ENCODE measurements at places on chromosomes 4 and X.

GRCh38 chr4:138696058-138696457 is 319.5 kb upstream of the NOCT start:
- H3K27ac ChIP-seq: no peak overlapping the region
- no peak overlapping the region for H3K4me3 ChIP-seq
- H3K27me3 ChIP-seq: no peaks in the 10 kb centered on the region

DNA sequence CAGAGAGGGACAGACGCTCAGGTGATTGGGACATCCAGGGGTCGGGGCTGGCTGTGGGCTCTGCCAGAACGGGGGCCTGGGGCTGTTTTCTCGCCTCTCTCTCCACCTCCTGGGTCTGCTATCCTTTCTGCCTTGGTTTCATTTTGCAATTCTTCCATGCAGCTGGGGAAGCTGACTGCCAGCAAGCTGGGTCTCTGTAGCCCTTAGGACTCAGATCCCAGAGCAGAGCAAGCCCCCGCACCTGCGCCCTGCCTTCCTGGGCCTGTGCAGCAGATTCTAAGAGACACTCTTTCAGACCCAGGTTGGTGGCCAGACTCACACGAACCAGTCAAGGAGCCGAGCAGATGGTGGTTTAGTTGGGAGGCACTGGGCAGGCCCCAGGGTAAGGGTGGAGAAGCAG is 59.1 kb upstream of the GRPEL1 start:
- no peak overlapping the region for H3K4me3 ChIP-seq
- H3K36me3 ChIP-seq: no peaks in the 10 kb centered on the region
- H3K27me3 ChIP-seq: peaks cover 82% of the 10 kb centered on the region
- DNase-seq: no peak
- no peak overlapping the region for H3K27ac ChIP-seq

DNA sequence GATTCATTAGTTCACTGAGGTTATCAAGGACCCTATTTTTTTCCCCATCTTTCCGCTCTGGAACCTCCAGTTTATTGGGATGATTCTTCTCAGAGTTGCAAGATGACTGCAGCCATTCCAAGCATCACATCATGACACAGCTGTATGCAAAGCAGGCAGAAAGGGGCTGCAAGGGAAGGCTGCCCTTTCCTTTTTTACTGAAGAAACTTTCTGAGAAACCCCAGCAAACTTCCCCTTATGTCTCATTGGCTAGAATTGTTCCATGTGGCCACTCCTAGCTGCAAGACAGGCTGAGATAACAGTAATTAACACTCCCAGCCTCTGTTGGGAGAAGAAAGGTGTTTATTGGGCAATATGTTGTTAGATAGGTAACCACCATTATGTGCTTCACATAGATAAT is 102.6 kb downstream of the SATL1 start:
- no peaks in the 10 kb centered on the region for H3K36me3 ChIP-seq
- no peak for DNase-seq
- H3K27me3 ChIP-seq: no peaks in the 10 kb centered on the region
- H3K4me1 ChIP-seq: no peaks in the 10 kb centered on the region
- H3K27ac ChIP-seq: no peak overlapping the region

- H3K36me3 ChIP-seq: no peaks in the 10 kb centered on the region
- no peak overlapping the region for H3K4me3 ChIP-seq
- DNase-seq: no peak
- H3K27me3 ChIP-seq: no peaks in the 10 kb centered on the region
- H3K4me1 ChIP-seq: no peaks in the 10 kb centered on the region
These were observed 17.4 kb upstream of the USP46 start for GRCh38 chr4:52676536-52676935.

DNA sequence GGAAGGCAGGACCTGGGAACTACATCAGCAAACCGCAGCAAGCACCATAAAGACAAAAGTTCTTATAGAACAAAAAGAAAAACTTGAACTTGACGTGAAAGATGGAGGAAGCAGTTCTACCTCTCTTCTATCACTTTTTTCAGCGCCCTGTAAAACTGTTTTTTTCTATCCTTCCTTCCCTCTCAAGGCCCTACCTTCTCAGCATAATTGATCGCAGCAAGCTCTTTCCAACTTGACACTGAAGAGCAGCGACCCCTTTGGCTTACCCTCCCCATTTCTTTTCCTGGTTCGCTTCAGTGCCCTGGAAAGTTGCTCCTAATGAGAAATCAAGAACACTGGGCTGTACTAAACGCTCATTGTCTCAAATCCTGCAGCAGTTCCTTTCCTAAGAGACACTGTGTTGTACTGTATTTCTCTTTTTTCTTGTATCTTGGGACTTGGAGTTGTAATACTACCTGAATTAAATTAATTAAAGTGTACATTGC is 150.6 kb upstream of the SLC4A4 start:
- DNase-seq: no peak
- no peaks in the 10 kb centered on the region for H3K4me1 ChIP-seq
- no peak overlapping the region for H3K27ac ChIP-seq
- H3K4me3 ChIP-seq: peak overlapping the region; percentile 67

GRCh38 chrX:92351511-92351910 is 572.3 kb downstream of the PCDH11X start:
- H3K27ac ChIP-seq: no peak overlapping the region
- H3K27me3 ChIP-seq: no peaks in the 10 kb centered on the region
- no peaks in the 10 kb centered on the region for H3K4me1 ChIP-seq
- no peak overlapping the region for H3K4me3 ChIP-seq
- no peak for DNase-seq

GRCh38 chrX:153782313-153782712 is 1.5 kb downstream of the SRPK3 start:
- DNase-seq: no peak
- H3K4me3 ChIP-seq: no peak overlapping the region
- H3K4me1 ChIP-seq: no peaks in the 10 kb centered on the region
- no peaks in the 10 kb centered on the region for H3K36me3 ChIP-seq
- H3K27me3 ChIP-seq: peaks cover 3% of the 10 kb centered on the region

- no peaks in the 10 kb centered on the region for H3K27me3 ChIP-seq
- H3K36me3 ChIP-seq: no peaks in the 10 kb centered on the region
- H3K4me3 ChIP-seq: no peak overlapping the region
- H3K27ac ChIP-seq: no peak overlapping the region
- DNase-seq: no peak
These were observed 62.4 kb downstream of the SYNPO2 start for GRCh38 chr4:118950929-118951570.

GRCh38 chr4:6892190-6892908 is 17.3 kb upstream of the TBC1D14 start:
- H3K27ac ChIP-seq: no peak overlapping the region
- no peak overlapping the region for H3K4me3 ChIP-seq

DNA sequence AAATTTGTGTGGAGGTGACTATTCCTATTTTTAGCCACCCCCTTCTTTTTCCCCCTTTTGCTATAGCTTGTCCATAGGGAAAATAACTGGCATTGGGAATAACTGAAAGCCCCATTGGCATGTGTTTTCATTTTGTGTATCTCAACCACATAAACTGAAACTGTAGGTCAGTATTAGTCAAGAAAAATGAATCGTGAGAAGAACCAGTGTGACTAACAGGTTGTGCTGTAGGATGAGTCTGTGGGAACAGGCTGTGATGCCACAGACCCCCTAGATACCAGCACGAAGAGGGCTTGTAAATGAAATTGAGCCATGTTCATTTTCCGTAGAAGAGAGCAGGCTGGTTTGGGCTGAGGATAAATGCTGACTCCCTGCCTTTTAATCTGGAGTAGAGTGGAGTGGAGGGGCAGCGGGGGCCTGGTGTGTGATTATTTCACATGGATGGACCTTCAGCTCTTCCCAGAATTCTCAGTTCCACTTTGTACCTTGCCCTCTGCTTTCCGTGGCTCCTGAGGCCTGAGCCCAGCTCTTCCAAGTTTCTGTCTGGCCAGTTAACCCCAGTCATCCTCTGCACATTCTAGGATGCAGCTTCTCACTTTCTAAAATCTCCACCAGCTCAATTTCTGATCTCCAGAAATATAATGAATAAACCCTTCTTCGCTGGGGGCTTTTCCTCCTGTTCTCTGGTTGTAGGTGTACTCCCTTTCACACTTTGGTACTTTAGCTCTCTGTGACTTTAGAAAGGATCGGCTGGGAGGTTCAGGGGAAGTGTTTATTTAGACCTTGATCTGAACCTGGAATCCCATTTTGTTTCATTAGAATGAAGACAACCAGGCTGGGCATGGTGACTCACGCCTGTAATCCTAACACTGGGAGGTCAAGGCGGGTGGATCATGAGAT is 37.3 kb downstream of the DCUN1D4 start:
- no peak overlapping the region for H3K27ac ChIP-seq
- no peaks in the 10 kb centered on the region for H3K4me1 ChIP-seq
- no peak overlapping the region for H3K4me3 ChIP-seq
- no peak for DNase-seq
- H3K36me3 ChIP-seq: peaks cover 5% of the 10 kb centered on the region

DNA sequence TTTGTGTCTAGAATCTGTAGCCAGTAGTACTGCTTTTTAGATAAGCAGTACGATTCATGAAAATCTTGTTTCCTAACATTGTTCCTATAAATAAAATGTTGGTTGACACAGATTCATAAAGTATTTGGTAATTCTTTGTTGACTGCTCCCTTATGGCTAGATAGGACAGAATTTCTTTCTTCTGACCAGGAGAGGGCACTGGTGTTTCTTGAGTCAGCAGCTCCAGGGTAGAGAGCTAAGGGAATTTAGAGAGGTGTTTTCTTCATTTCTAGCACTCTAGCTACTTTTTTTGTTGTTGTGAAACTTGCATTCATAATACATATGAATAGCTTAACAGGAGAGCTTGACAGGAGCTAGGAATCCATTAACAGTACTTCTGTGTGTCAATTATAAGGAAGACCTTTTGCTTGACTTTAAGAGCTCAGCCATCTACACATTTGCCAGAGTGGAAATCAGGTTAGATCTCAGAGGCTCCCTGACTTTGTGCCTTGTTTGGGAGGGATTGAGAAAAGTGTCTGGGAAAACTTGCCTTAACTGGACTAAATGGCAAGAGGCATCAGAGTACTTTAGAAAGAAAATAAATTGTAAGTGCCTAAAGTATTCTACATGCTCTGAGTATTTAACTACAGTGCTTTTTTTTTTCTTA is 756.1 kb downstream of the SH3BGRL start:
- H3K27ac ChIP-seq: no peak overlapping the region
- no peaks in the 10 kb centered on the region for H3K27me3 ChIP-seq
- peak; percentile 82 for DNase-seq
- no peak overlapping the region for H3K4me3 ChIP-seq
- H3K36me3 ChIP-seq: no peaks in the 10 kb centered on the region

DNA sequence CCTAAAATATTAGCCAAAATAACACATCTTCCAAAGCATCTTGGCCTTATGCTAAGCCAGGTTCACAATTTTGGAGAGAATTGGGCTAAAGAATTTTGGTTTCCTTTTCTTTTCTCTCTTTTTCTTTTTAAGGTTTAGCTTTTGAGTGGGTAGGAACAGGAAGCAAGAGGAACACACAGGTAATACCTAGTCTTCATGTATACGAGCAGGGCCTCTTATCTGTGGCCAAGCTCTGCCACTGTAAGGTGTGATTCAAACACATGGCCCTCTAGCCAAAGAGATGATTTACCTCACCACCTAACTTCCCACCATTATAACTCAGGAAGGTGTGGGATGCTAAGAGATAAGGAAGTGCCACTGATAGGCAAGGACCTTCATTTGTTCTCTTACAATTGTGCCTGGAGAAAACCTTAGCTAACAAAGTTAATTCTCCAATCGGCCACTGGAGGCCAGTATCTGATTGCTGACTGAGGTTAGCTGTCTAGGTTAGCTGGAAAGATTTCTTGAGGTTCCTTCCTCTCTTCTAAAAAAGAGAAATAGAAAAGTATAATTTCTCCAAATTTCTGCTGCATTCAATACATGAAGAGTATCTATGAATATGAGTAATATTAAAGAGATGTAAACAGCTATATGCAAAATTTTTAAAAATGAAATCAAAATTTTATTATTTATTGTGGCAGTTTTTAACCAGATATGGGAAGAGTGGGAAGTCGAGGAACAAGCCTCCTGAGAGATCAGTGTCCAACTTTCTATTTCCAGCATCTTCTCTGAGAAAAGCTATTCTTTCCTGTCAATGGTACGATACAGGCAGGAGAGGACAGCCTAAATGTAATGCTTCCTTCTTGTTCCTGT is 30.1 kb upstream of the BBS7 start:
- no peaks in the 10 kb centered on the region for H3K4me1 ChIP-seq
- DNase-seq: peak; percentile 61
- no peak overlapping the region for H3K4me3 ChIP-seq

DNA sequence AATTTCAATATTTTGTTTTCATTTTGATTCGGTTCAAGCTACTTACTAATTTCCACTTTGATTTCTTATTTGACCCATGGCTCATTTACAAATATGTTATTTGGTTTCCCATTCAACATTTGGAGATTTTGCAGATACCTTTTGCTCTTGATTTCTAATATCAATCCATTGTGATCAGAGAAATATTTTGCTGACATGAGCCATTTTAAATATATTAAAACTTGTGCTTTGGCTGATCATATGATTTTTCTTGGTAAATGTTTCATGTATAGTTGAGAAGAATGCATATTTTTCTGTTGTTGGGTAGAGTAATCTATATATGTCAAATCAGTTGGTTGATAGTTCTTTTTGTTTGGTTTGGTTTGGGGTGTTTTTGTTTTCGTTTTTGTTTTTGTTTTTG is 95.0 kb downstream of the GASK1B start:
- H3K4me1 ChIP-seq: no peaks in the 10 kb centered on the region
- H3K4me3 ChIP-seq: no peak overlapping the region
- no peaks in the 10 kb centered on the region for H3K36me3 ChIP-seq
- no peaks in the 10 kb centered on the region for H3K27me3 ChIP-seq
- H3K27ac ChIP-seq: no peak overlapping the region

DNA sequence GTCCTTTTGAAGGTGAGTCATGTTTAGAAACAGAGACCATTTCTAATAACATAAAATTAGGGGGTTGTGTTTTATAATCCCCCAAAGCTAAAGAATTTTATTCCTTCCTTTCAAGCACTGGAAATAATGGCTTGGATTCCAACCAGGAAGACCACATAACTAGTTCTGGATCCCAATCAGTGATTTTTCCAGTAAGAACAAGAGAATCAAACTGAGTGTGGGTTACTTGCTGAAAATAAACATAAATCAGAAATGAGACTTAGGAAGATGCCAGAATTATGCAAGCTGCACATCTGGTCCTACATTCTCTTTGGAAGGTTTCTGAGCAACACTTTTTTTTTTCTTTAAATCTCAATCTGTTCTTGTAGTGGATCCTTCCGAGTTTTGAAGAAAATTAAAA is 76.3 kb downstream of the SOWAHB start:
- no peaks in the 10 kb centered on the region for H3K36me3 ChIP-seq
- no peak overlapping the region for H3K4me3 ChIP-seq
- no peak for DNase-seq
- H3K4me1 ChIP-seq: no peaks in the 10 kb centered on the region
- H3K27ac ChIP-seq: no peak overlapping the region

DNA sequence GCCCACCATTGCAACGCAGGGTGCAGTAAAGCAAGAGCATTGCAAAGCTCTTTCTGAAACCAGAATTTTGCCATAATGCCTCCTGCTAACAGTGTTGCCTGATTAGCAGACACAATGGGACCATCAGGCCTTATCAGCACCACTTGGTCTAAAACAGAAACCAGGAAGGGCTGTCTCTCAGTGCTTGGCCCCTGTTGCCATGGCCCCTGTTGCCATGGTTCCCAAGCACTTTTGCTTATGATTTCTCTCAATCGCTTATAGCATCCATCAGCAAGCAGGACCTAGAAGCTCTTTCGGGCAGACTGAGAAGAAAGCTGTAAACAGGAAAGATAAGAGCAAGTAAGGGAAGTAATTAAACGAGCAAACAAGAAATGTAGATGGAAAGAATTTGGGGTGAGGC is 36.8 kb downstream of the RTL5 start:
- H3K36me3 ChIP-seq: no peaks in the 10 kb centered on the region
- H3K27ac ChIP-seq: peak overlapping the region; percentile 15
- H3K4me3 ChIP-seq: no peak overlapping the region

- H3K27me3 ChIP-seq: no peaks in the 10 kb centered on the region
- no peak overlapping the region for H3K4me3 ChIP-seq
- no peak overlapping the region for H3K27ac ChIP-seq
These were observed 23.2 kb upstream of the AASDH start for GRCh38 chr4:56410247-56411062.
